CD4-positive, alpha-beta T cell treated with Interleukin-17A for 4 hours (primary cell): ENCODE measurements at places on chromosomes 4 and X.

GRCh38 chrX:70970482-70970995 is 39.6 kb upstream of the SLC7A3 start:
- no peak for DNase-seq

DNA sequence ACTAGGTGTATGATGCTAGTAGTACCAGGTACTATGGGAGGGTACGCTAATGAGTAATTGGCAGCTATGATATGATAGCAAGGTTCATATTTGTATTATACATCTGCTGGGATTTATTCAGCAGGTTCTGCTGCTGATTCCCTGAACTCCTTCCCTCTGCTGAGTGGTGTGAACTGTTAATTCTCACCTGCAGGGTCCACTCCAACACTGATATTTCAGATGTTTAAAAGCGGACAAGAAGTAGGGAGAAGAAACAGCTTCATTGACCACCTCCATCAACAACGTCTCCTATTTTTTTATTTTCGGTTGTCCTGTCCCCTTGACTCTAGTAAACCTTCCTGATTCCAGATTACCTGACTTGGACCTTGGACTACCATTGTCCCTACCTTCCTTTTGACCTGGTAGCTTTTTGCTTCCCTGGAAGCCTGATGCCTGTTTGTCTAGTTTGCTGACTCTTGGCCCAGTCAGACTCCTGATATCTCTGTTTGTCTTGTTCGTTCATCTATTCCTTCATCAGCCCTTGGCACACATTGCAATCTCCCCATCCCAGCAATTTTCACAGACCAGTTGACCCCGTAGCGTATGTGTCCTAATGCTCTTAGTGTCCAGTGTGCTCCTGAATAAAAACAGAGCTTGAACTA is 34.0 kb upstream of the RNF128 start:
- DNase-seq = no peak

GRCh38 chr4:121464854-121465253 is 84.0 kb upstream of the QRFPR start:
- DNase-seq = no peak

DNA sequence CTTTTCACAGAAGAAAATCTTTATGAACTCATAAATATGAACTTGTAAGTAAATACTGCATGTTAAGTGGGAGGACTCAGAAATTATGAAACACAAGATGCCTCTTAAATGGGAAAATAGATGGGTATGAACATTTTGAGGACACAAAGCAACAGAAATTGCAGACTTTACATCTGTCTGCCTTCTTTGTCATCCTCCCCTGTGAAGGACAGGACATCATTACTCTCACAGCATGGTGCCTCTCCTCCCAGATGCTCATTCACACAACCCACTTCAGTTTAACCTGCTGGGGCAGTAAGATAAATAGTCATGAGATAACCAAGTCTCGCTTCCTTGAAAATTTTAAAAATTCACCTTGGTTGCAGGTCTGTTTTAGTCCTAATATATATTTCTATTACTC is 144.5 kb downstream of the APBB2 start:
- no peak for DNase-seq

DNA sequence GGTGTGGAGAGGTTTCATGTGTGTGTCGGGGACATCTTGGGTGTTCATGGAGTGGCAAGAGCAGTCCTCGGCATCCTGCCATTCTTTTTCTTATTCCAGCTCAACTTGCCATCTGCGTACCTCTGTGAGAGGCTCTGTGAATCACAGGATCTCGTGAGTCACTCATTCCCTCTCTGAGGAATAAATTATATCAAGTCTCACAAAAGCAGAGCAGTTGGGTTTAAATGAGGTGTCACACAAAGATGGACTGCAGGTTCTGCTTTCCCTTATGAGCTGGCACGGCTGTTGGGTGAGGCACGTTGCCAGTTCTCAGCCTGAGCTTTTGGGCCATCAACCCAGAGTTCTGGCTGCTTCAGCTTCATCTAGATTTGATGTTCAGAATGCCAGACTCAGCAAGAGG is 6.8 kb upstream of the OCIAD2 start:
- DNase-seq = no peak

GRCh38 chrX:154730253-154730891 is 20.5 kb downstream of the GAB3 start:
- no peak for DNase-seq

- no peak for DNase-seq
Observed at GRCh38 chrX:49209434-49210251, 9.7 kb upstream of the SYP start.

- no peak for DNase-seq
Observed at GRCh38 chr4:146095860-146096259, 79.7 kb upstream of the LSM6 start.

DNA sequence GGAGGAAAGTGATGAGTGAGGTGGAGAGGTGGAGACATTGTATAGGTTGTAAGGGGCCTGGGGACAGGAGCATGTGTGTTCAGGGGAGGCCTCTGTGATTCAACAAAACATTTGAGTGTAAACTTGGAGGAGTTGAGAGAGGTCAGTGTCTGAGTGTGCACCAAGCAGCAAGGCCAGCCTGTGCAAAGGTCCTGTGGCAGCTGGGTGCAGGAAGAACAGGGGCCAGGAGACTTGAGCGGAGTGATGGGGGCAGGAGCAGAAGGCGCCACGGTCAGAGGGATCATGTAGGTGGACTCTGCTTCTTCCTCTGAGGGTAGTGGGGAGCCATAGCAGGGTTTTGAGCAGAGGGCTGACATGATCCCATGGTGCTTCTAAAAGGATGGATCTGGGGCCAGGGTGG is 9.6 kb upstream of the PSAPL1 start:
- DNase-seq = no peak

DNA sequence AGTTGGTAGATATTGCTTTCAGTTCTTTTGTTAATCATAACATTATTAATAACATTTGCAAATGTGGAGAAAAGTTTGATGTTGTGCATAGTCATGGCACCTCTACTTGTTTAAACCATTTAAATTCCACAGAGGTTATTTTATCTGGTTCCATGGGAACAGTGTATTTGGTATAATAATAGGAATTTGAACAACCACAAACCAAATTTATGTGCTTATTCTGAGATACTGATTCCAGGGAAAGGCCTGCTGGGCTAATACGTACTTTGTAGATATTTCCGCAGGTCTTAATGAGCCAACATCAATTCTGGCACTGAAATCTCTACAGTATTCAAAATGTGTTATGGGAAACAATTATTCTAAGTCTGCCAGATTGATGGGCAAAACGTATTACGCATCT is 319.0 kb downstream of the DKK2 start:
- DNase-seq = no peak

DNA sequence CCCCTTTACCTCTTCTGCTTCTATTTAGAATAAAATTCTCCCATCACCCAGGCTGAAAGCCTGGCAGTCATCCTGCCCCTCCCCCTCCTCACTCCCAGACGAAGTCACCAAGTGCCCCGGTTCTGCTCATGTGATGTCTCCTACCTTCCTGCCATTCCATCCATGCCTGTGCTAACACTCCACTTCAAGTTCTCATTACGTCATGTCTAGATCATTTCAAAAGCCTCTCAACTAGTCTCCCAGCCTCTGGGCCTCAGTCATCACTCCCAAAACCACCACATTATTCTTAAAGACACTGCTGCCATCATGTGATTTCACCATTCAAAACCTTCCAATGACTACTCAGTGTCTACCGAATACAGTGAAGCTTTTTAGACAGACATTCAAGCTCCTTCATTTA is 17.2 kb upstream of the HOPX start:
- DNase-seq = no peak

DNA sequence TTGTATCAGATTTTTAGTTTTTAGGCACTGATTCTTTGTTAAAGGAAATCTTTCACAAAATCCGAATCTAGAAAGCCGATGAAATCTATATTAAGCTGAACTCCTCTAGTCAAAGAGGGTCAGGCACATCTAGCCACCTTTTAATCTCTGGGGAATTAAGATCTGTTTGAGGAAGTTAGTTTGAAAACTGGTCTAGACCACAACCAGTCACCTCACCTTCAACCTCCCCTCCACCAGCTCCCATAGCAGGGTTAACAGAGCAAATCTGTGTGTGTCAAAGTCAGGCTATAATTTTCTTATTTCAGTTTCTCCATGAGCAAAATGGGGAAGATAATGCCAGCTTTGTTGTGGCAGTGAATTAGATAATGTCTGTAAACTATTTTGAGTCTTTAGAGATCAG is 110.0 kb upstream of the IGFBP7 start:
- no peak for DNase-seq

- no peak for DNase-seq
Observed at GRCh38 chr4:112127803-112128202, 17.5 kb upstream of the FAM241A start.

DNA sequence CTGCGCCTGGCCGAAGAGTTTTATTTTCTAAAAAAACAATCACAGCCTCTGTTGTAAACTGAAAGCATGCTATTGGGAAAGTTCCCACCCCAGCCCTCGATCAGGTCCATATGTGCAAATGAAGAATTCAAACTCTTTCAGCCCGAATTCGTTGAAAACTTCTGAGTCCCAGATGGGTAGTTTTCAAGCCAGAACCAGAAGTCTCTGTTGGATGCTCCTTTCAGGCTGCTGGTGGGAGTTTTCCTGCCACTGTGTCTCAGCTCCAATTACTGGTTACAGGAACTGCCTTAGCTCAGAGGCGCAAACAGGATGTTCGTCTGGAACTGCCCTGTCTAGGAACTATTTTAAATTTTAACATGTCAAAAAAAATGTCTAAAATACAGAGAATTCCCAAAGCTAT is 9.3 kb upstream of the ALG13 start:
- DNase-seq = no peak

DNA sequence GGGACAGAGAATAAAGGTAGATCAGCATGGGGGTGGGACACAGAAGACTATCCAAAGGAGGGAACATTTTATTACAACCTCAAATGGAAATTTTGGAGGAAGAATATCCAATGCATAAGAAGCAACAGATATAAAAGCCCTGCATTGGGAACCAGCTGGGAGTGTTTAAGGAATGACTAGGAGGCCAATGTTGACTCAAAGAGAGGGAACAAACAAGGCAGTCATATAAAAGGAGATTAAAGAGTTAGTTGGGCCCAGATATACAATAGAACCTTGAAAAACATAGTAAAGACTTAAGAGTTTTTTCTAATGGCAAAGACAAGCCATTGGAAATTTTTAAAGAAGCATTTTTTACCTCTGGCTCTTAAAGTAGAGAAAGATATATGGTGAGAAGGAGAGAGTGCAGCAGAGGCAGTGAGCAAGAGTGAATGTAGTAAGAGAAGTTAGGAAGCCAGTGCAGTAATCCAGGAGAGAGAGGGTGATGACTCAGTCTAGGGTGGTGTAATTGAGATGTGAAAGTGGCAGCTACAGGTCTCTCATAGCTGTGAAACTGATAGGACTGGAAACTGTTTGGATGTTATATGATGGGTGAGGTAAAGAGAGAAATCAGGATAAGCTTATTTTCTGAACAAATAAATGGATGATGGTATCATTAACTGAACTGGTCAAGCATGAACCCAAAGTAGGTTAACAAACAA is 182.2 kb upstream of the ATOH1 start:
- no peak for DNase-seq

DNA sequence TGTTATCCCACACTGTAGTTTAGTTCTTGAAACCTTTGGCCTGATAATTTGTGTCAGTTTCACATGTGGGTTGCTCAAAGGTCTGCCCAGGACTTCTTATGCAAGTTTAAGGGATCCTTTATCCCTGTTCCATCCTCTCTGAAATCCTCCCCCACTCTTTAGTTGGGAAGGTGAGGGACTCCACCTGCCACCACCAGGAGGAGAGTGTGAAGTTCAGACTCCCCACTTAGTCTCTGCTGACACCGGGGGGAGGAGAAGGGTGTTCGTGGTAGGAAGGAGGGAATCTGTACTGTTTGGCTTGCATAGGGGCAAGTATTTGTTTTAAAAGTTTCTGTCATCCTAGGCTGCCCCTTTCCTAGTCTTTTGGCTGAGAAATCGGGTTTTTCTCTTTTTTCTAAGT is 211.8 kb downstream of the PPP4R3C start:
- DNase-seq = no peak

DNA sequence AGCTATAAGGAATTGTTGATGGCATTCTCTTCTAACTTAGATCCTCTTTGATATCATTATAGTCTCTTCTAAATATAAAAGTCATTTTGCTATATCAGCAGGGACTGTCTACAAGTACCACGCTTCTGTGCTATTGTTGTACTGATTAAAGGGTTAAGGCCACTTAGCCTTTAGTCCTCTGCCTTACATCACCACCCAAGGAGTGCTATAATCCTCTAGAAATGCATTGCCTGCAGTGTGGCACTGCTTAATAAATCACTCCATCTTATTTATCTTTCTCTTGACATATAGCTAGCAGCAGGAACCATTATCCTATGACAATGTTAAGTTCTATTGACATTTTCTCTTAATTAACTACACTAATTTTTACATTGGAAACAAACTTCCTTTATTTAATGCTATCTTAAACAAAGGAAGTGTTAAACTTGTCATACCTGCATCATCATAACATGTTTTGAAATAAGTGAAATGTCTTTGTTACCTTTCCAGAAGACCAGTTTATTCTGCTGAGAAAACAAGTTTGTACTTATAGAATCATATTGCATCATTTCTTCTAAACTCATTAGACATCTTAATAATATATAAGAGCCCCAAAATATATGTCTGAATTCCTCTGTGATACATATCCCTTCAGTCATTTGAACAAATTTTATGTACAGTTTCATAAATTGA is 360.9 kb upstream of the ATOH1 start:
- DNase-seq = no peak

- no peak for DNase-seq
Observed at GRCh38 chrX:17154001-17154400, 207.5 kb downstream of the REPS2 start.

DNA sequence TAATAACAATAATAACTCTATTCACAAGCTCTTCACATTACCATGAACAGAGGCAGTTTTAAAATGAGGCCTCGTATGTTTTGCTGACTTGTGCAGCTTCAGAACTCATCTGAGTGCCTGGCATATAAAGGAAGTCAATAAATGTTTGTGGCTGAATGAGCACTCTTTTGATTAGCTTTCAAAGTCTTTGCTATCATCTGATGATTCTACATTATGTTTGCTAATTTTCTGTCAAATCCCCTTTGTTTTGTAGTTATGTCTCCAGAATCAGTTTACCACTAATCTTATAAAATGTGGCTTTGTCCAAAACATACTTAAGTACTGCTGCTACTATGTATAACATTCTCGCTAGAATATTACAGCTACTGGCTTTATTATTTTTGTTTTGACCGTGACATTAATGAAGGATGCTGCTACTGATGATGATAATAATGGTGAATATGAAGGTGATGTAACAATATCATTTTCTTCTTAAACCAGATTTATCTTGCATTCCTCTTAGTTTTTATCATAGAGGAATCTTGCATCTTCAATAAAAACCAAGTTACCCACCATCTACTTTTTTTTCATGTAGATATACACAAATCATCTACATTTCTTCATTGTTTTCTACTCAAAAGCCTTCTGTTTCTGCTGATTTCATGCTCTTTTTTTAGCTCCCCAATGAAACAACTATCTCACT is 384.5 kb downstream of the NAF1 start:
- no peak for DNase-seq

- DNase-seq = no peak
Observed at GRCh38 chr4:105196523-105197145, 50.0 kb downstream of the TET2 start.

GRCh38 chr4:149972407-149972806 is 105.8 kb upstream of the DCLK2 start:
- DNase-seq = no peak

GRCh38 chrX:45801554-45801953 is 600.9 kb upstream of the DIPK2B start:
- DNase-seq = no peak

GRCh38 chr4:13635286-13635799 is 7.8 kb upstream of the BOD1L1 start:
- DNase-seq = no peak
